ENCODE measurements at places on chromosomes 16 and 17. TPM values are rescaled to one million over a fixed set of nuclear protein-coding genes. Genes with fewer than 3 reads are reported as not detected.

GRCh38 chr16:57026778-57027062 is 37.4 kb downstream of the NLRC5 start:
- H3K36me3 ChIP-seq = no peaks in the 10 kb centered on the region
- no peak overlapping the region for H3K27ac ChIP-seq
- H3K4me1 ChIP-seq = no peaks in the 10 kb centered on the region
- no peak for DNase-seq
- H3K4me3 ChIP-seq = no peak overlapping the region

The NUFIP2 gene
- 62.3 TPM for total RNA-seq

- no peak overlapping the region for H3K4me3 ChIP-seq
- H3K4me1 ChIP-seq = peaks cover 2% of the 10 kb centered on the region
- no peak for DNase-seq
- H3K36me3 ChIP-seq = no peaks in the 10 kb centered on the region
These were observed 42.1 kb upstream of the MLYCD start for GRCh38 chr16:83856792-83857191.

The TNP2 gene
- not detected for total RNA-seq

DNA sequence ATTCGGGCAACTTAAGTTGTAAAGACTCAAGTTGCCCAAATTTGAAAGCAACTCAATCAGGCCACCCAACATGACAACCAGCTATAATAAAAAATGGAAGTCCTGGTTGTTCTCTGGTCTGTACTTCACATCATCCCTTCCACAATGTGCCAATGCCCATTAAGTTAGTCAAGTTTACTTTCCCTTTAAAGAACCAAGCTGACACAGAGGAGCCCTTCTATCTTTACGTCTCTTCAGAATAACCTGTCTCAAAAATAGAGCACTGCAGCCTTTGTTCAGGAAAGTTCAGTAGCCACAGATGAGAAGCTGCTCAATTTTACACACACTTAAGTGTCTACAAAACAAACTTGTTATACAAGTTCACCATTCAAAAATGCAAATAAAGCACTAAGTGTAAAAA is 75.1 kb upstream of the C17orf78 start:
- no peak overlapping the region for H3K4me3 ChIP-seq
- peaks cover 5% of the 10 kb centered on the region for H3K36me3 ChIP-seq

DNA sequence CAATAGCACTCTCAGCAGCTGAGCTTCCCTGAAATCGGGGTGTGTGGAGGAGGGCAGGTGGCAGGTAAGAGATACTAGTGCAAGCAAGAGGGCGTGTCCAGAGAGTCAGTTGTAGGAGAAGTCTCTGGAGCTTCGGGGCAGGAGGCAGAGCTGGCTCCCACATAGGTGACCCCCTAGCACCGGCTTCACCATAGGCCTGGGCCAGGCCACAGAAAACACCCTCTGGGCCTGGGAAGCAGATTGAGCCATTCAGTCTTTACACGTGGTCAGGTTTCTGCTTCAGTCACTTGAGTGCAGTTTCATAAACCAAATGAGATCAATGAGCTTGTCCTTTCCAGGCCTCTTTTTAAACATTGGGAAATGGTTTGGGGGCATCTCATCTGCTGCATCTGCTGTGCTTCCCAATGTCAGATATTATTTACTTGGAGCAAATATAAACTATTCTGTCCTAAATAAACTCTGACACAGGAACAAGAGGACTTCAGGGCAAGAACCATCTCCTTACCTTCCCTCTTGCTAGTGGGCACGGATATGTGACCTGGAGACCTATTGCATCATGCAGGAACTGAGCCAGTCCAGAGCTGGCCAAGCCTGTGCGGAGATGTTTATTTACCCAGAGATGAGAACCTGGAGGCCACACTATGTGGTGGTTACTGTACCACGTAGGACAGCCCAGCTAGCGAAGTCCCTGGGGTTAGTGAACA is 16.1 kb downstream of the CCR7 start:
- no peak for DNase-seq
- H3K27ac ChIP-seq = peak overlapping the region; percentile 66
- H3K27me3 ChIP-seq = no peaks in the 10 kb centered on the region
- no peak overlapping the region for H3K4me3 ChIP-seq
- no peaks in the 10 kb centered on the region for H3K36me3 ChIP-seq

Measured in mesothelial cell of epicardium (in vitro differentiated cells).